ENCODE measurements at places on chromosomes 5 and 9.

GRCh38 chr5:57493034-57493433 lies 10.4 kb upstream of the ACTBL2 start:
- no peak for DNase-seq

- no peak for DNase-seq
Measured at GRCh38 chr9:131278702-131279111, 2.4 kb upstream of the FAM78A start.

DNA sequence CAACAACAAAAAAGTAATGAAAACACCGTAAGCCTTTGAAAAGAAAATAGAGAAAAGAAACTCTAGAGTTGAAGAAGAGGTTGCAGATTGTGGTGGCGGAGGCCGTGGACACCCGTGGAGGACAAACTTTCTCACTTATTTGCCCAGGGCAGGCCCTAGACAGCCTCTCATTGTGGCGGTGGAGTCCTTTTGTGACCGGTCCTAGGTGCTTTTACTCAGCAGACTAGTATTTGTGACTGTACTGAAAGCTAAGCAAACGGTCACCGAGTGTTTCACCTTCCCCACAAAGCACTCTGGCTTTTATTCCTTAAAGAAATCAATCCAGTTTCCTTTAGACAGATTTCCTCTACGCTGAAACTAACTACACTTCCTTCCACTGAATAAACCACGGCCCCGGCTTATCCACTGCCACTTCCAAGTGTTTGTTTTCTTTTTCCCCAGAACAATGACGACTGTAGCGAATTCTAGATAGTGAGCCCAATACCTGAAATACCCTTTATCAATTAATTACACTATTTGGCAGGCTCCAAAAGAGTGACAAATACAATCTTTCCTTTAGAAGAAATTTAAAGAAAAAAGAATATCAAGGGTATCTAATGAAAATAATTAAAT lies 210.2 kb upstream of the TARS1 start:
- DNase-seq = no peak

DNA sequence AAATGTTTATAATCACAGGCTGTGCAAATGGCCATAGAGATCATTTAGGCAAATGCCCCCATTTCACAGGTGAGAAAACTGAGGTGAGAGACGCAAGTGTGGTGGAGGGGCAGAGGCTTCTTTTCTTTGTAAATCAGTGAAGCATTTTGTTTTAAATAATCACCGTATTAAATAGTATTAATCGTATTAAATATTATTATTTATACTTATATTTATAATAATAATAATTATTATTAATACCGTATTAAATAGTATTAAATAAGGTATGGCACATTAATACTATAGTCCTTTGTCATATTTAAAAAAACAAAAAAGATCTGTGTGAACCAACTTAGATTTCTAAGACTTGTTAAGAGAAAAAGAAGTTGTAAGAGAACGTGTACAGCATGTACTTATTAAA lies 32.6 kb upstream of the SH3PXD2B start:
- DNase-seq = no peak

DNA sequence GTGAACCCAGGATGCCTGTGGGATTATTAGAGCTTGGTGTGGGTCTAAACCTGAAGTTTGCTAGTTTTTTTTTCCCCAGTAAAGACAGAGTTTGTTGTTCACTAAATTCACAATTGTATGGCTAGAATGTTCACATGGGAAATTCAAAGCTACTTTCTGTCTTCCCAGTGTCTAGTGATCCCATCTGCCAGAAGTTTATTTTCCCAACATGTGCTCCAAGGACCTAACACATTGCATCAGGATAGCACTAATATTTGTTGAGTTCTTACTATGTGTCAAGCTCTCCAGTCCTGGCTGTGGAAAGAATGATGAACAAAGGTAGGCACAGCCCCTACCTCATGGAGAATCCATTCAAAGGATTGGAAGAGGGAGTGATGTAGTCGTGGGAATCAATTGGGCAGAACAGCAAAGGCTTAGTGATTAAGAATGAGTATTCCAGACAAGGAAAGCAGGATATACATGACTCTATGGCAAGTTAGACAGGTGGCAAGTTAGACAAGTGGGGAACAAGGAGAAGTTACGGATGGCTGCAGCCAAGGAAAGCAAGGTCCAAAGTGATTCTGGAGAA lies 521.5 kb upstream of the WWC1 start:
- DNase-seq = no peak

- DNase-seq = no peak
Measured at GRCh38 chr9:124662561-124662960, 108.5 kb downstream of the NR6A1 start.

GRCh38 chr5:123273984-123274383 lies 149.2 kb downstream of the CEP120 start:
- DNase-seq = no peak
